Stimulated activated CD4-positive, alpha-beta T cell treated with anti-CD3 and anti-CD28 coated beads, TNF-alpha, amount 100 ng/mL, for 48 hours (primary cell): ENCODE measurements at places on chromosomes 2 and 18.

- no peak for DNase-seq
Measured at GRCh38 chr2:160324917-160325316, 124.8 kb upstream of the ITGB6 start.

DNA sequence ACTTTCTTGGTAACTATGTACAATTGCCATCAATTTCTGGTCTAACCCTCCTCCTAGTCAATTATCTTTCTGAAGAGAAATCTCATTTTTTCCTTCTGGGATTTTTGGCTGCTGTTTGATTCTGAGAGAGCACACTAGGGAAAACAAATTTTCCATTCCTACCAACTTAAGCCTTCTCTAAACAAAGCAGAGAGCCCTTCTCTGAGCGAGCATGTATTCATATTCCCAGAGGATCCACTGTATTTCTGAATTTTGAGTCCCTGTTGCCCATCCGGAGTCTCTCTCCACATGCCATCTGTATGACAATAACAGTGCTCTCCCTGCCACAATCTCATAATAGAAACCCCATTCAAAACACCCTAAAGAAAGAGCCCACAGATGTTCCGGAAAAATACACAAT, 78.5 kb downstream of the MAIP1 start:
- no peak for DNase-seq

DNA sequence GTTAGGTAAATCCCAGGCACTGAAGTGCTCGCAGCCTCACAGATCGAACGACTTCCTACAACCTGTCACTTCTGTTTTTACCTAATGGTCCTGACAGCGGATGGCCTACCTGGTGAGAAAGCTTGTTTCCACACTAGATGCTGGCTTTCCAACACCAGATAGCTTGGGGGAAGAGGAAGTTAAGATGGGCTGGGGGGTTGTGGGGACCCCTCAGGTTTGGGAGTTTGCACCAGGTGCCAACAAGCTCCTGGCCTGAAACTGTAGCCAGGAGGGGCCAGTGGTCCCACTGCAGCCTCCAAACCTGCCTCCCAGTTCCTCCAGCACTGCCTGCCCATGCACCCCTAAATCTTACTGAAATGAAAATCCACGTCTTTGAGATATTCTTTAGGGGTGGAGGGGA, 3.9 kb downstream of the TMEM185B start:
- no peak for DNase-seq

DNA sequence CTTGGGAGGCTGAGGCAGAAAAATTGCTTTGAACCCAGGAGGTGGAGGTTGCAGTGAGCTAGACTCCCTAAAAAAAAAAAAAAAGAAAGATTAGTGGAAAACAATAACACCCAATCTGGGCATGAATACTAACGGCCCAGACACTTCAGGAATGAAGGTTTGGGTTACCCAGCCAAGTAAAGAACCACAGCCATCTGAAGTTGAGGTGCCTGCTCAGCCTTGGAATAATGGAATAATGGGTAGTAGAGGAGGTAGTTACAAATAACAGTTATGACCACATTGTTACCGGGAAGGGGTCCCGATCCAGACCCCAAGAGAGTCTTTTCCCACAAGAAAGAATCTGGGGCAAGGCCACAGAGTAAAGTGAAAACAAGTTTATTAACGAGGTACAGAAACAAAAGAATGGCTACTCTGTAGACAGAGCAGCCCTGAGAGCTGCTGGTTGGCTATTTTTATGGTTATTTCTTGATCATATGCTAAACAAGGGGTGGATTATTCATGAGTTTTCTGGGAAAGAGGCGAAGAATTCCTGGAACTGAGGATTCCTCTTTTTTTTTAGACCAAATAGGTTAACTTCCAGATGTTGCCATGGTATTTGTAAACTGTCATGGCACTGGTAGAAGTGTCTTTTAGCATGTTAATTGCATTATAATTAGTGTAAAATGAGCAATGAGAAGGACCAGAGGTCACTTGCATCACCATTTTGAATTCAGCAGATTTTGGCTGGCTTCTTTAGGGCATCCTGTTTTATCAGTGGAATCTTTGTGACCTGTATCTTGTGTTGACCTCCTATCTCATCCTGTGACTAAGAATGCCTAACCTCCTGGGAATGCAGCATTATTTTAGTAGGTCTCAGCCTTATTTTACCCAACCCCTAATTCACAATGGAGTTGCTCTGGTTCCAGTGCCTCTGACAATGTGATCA, 96.2 kb upstream of the HAAO start:
- no peak for DNase-seq

DNA sequence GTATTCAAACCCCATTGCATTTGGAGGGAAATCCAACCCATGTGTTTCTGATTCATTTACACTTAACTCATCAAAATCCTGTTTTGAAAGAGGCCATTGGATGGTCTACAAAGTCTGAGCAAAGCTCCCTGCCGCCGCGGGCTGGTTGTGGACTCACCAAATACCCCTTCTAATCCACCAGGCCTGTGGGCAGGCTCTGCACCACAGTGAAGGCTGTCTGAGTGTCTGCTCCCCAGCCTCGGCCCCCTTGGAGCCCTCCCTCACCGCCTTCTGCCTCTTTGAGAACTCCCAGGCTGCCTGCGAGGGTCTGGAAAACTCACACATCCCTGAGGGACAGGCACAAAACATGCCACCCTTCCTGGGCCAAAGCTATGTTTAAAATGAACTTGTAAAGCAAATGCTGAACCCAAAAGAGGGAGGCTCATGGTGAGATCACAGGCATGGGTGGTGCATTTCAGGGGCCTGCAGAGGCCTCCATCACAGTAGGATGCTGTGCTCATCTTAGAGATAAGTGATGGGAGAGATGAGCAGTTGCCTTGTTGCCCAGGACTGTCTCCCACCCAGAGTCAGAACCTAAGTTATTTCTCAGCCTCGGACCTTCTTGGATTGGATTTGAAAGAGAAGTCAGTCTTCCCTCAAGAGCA, 225.0 kb downstream of the CYP26B1 start:
- no peak for DNase-seq

GRCh38 chr2:242002944-242003343, 133.4 kb downstream of the RTP5 start:
- DNase-seq: no peak
